ENCODE measurements at places on chromosomes 12 and 14. TPM values are rescaled to one million over a fixed set of nuclear protein-coding genes. Genes with fewer than 3 reads are reported as not detected.

- DNase-seq, result no peak
- H3K4me3 ChIP-seq, result no peak overlapping the region
- no peaks in the 10 kb centered on the region for H3K4me1 ChIP-seq
- no peaks in the 10 kb centered on the region for H3K36me3 ChIP-seq
- no peaks in the 10 kb centered on the region for H3K27me3 ChIP-seq
Observed at GRCh38 chr12:132458846-132459641, 30.9 kb upstream of the FBRSL1 start.

KRT74 gene
- polyA plus RNA-seq, result not detected

DNA sequence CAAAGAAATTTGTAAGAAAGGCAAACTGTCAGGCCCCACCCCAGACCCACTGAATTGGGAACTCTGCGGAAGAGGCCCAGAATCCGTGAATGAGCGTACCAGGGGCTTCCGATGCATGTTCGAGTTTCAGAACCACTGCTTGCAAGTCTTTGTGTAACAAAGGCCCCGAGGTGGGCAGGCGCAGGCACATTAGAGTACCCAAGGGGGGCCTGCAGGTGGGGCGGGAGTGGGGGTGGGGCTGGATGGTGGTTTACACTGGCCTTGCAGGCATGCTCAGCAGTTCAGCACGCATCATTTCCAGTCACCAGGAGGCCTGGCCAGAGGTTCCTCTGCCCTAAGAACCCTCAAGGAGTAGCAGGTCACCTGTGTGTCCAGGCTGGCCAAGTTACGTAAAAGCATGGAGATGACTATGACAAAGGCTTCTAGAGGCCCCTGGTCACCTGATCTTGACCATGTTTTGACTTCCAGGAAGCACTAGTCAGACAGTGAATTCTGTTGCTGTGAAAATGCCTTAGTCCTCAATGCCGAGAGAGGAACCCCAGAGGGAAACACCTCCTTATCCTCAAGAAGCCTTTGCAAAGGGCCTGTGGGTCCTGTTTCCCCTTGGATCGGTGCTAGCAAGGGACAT, 33.2 kb upstream of the IRF2BPL start:
- no peak overlapping the region for H3K27ac ChIP-seq
- H3K27me3 ChIP-seq, result no peaks in the 10 kb centered on the region
- no peak for DNase-seq
- peaks cover 21% of the 10 kb centered on the region for H3K4me1 ChIP-seq
- H3K4me3 ChIP-seq, result no peak overlapping the region

TRHDE gene
- 2.8 TPM for polyA plus RNA-seq

DNA sequence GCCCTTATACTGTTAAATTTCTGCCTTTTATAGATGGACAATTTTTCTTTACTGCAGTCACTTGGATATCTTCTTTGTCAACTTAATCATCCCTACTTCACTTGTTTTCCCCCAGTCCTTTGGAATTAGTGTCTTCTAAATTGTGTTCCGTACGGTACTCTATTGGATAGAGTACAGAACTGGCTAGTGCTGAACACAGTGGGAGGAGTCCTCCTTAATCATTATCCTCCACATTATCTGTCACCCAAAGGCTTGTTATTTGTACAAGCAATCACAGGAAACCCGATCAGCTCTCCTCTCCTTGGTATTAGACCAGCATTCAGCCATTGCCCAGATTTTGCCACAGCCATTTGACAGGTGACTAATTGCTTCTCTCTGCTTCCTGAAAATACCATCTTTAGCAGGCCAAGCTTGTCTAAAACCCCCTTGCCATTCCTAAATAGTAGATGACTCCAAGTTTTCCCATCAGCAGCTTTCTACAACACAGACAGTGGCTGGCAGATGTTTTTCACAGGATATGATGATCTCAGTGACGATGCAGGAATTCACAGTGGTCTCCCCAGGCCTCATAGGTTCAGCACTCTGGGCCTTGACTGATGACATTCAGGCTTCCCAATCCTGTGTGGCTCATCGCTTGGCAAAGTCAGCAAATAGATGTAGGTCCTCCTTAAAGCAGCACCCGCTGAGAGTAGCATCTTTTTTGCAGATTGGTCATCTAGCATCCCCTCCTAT, 216.0 kb upstream of the RGS6 start:
- H3K4me3 ChIP-seq, result no peak overlapping the region
- H3K4me1 ChIP-seq, result no peaks in the 10 kb centered on the region
- H3K27ac ChIP-seq, result no peak overlapping the region
- DNase-seq, result no peak
- H3K27me3 ChIP-seq, result no peaks in the 10 kb centered on the region

DNA sequence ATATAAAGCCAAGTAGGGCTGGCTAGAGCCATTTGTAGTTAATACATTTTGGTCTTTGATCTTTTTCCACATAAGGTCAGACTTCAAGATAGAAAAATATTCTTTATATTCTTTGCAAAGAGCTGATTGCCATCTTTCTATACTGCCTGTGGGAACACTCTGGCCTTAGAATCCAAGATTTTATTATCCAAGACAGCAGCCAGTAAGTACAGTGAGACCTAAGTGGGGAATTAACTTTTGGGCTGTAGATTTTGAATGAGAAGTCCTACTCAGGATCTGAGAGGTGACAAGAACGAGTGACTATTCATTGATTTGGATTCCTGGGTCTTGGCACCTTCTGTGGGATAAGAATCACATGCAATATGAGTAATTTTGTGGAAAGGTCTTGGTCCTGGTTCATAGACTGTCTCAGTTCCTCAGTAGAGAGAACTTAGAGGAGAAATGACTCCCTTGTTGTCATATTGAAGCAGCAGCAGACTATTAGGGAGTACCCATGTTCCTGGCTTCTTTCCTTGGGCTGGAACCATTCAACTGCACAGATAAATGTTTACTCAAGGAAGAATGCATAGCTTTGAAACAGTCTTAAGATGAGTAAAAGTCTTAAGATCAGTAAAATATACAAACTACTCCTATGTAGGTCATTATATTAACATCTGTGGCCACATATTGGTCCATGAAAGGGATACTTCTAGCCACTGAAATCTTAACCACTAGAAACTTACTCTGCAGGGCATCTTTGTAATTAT, 353.8 kb downstream of the RAD51B start:
- H3K36me3 ChIP-seq, result no peaks in the 10 kb centered on the region
- H3K27ac ChIP-seq, result peak overlapping the region; percentile 24
- DNase-seq, result no peak
- H3K27me3 ChIP-seq, result no peaks in the 10 kb centered on the region
- H3K4me3 ChIP-seq, result no peak overlapping the region

GRCh38 chr14:56581041-56581727, 1.6 kb downstream of the TMEM260 start:
- H3K4me1 ChIP-seq, result peaks cover 12% of the 10 kb centered on the region
- H3K4me3 ChIP-seq, result no peak overlapping the region
- no peaks in the 10 kb centered on the region for H3K27me3 ChIP-seq
- no peaks in the 10 kb centered on the region for H3K36me3 ChIP-seq
- peak overlapping the region; percentile 93 for H3K27ac ChIP-seq
- no peak for DNase-seq

TIGAR gene
- polyA plus RNA-seq, result 3.2 TPM

DNA sequence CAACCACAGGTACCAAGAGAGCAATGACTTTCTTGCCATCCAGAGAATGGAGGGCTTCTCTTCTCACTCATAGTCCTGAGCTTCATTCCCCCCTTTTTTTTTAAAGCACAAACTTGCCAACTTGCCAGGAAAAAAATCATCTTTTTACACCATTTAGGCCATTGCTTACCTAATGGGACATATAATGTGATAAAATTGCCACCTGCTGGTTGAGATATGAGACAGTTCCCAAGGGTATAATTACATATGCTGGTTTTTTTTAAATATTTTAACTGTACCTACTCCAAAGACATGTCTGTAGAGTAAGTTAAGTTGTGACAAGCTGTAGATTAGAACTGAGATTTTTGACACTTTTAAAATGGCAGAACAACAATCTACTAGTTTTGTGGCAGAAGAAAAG, 519.1 kb upstream of the SEL1L start:
- no peaks in the 10 kb centered on the region for H3K4me1 ChIP-seq
- no peak for DNase-seq
- no peaks in the 10 kb centered on the region for H3K36me3 ChIP-seq

ABCB9 gene
- polyA plus RNA-seq, result 9.7 TPM

DNA sequence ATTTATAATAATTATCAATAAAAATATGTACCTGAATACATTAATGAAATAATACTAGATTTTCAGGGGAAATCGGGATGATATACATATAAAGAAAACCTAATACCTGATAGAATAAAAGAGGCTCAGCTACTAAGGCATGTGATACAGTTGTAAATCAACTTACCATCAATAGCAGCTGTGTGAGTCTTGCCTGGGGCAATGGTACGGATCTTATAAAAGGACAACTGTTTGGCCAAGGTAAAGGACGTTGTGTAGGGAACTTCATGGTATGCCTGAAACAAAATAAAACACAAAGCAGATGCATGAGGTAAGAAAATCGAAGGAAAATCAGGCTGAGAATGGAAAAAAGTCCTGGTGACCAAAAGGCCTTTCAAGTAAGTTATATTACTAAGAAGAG, 25.4 kb downstream of the NEK9 start:
- DNase-seq, result no peak
- no peak overlapping the region for H3K27ac ChIP-seq
- H3K36me3 ChIP-seq, result peaks cover 100% of the 10 kb centered on the region
- no peaks in the 10 kb centered on the region for H3K4me1 ChIP-seq

C14orf180 gene
- polyA plus RNA-seq, result not detected

KRT3 gene
- not detected for polyA plus RNA-seq

C12orf54 gene
- polyA plus RNA-seq, result 1.1 TPM

DNA sequence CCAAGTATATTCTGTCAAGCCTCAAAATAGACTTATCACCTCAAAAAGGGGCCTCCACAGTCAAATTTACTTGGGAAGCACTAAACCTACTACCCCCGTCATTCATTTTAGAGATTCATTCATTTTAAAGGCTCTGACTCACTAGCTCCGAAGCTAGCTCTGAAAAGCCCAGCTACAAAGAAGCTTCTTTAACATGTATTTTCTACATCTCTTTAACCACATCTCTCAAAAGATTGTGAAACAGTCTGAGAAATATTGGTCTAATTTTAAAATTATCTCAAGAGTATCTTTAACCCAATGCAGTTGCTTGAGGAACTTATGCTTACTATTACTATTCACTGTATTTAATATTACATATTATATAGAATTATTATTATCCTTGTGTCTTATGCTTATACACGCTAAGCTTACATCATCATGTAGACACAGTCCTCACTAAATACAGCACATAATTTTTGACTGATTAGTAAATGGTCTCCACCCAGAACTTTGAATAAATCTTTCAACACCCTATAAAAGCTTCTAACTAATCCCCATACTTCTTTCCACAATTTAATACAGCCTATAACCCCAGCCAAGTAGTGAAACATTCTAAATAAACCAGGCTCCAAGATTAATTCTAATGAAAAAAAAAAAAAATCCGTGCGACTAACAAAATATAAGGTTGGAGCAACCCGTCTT, 7.8 kb downstream of the NT5DC3 start:
- DNase-seq, result no peak
- H3K27me3 ChIP-seq, result no peaks in the 10 kb centered on the region
- H3K4me1 ChIP-seq, result peaks cover 3% of the 10 kb centered on the region
- no peak overlapping the region for H3K4me3 ChIP-seq
- H3K36me3 ChIP-seq, result no peaks in the 10 kb centered on the region

ARMH4 gene
- polyA plus RNA-seq, result 15.8 TPM

DNA sequence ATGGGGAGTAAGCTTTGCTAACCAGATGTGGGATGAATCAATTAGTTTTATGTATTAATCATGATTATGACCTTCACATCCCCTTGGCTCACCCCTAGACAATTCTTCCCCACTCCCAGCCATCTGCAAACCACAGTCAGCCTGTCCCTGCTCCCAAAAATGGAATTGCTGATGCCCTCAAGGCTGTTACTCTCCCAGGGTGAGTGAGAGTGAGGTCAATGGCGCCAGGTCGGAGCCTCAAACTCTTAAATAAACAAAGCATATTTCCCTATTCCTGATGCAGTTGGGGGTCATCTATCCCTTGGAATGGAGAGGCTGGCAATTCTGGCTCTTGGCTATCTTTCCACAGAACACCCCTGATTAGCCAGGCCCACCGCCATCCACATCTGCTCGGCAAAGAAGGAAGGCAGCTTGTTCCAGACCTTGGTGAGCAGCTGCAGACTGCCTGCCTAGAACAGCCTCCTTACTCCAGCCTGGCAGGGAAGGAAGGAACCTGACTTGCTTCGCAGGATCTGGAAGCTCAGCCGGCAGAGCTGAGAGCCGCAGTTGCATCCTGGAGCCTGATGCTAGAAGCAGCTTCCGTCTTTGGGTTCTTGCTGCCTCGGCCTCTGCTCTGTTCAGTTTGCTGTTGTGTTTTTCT, 57.0 kb downstream of the SMUG1 start:
- no peak overlapping the region for H3K27ac ChIP-seq
- peaks cover 6% of the 10 kb centered on the region for H3K4me1 ChIP-seq
- H3K4me3 ChIP-seq, result no peak overlapping the region
- peaks cover 97% of the 10 kb centered on the region for H3K27me3 ChIP-seq
- no peaks in the 10 kb centered on the region for H3K36me3 ChIP-seq
- DNase-seq, result no peak

GRCh38 chr14:91350813-91351511, 66.7 kb downstream of the CCDC88C start:
- H3K27ac ChIP-seq, result peak overlapping the region; percentile 19
- H3K36me3 ChIP-seq, result no peaks in the 10 kb centered on the region
- no peaks in the 10 kb centered on the region for H3K27me3 ChIP-seq
- no peak for DNase-seq
- peaks cover 54% of the 10 kb centered on the region for H3K4me1 ChIP-seq
- peak overlapping the region; percentile 9 for H3K4me3 ChIP-seq

DNA sequence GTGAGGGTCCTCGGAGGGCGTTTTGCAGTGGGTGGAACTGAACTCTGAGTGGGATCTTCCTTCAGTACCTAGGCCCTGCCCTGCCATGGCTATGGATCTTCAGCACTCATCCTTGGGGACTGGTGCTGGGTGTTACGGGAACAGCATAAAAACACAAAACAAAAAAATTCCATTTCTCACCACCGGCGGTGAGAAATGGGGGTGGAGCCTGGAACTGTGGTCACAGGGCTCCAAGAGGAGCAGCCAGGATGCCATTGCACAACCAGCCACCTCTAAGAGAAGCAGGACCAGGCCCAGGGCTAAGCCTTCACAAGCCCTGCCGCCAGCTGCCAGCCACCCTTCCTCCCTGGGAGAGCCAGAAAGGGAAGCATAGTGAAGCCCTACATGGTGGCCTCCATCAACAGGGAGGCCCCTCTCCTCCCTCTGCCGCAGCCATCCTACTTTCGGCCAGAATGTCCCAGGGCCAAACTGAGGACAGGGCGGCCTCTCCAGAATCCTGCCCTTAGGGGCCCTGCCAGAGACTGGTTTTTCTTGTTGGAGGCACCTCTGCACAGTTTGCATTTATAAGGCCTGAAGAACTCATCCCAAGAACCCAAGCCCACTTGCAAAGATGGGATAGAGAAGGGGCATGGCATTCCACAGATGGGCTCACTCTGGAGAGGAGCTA, 76.5 kb downstream of the VCPKMT start:
- no peaks in the 10 kb centered on the region for H3K27me3 ChIP-seq
- no peaks in the 10 kb centered on the region for H3K36me3 ChIP-seq
- H3K4me3 ChIP-seq, result no peak overlapping the region
- H3K4me1 ChIP-seq, result peaks cover 10% of the 10 kb centered on the region
- DNase-seq, result peak; percentile 78

DNA sequence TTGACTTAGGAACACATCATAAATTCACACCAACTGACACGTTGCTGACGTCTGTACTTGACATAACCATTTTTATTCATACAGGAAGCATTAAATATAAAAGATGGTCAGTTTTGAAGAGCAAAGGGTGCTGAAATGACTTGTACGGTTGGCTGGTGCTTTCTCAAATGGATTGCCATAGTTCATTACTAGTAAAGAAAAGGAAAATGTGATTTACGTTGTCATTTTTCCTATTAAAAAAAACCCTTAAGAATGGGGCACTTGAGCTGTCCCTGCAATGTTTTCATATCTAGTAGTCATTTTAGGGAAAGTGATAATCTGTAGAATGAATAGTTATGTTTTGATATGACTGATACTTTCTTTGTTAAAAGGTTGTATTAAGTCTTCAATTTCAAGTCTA, 22.5 kb upstream of the MANSC4 start:
- no peak overlapping the region for H3K27ac ChIP-seq
- peaks cover 16% of the 10 kb centered on the region for H3K36me3 ChIP-seq
- DNase-seq, result no peak

Data from left lung (tissue), 14 donors.